ENCODE measurements at places on chromosomes 2 and 18.

GRCh38 chr2:188327518-188328213 lies 36.0 kb downstream of the GULP1 start:
- DNase-seq: no peak

DNA sequence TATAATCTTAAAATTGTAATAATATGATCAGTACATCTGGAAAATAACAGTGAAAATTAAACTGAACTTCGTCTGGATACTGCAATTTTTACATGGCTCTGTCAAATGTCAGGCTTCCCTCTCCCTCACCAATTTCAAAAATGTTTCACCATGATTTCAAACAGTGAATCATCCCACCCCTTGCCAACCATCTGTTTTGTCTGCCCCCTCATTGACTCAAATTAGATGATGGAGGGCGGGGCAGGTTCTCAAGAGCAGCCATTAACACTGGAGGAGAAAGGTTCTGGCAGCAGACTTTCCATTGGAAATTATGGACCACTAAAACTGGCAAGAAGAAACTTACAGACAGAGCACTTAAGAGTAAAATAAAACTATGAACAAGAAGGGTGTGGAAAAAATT lies 1195.7 kb upstream of the ZEB2 start:
- DNase-seq: no peak

DNA sequence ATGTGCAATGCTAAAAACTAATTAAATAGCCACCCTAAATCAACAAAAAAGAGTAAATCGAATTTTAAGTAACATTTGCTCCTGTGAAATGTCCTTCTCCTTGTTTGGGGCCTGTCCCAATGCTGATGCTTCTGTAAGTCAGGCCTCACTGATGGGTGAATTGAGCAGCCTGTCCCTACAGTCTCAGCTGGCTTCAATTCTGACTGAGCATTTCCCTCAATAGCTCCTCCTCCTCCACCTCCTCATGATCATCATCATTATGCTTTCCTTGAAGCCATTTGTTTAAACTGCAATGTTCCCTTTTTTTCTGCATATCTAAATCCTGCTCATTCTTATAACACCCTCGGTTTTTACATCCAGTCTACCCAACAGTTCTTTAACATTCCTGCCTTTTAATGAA lies 137.2 kb upstream of the CELF4 start:
- no peak for DNase-seq

DNA sequence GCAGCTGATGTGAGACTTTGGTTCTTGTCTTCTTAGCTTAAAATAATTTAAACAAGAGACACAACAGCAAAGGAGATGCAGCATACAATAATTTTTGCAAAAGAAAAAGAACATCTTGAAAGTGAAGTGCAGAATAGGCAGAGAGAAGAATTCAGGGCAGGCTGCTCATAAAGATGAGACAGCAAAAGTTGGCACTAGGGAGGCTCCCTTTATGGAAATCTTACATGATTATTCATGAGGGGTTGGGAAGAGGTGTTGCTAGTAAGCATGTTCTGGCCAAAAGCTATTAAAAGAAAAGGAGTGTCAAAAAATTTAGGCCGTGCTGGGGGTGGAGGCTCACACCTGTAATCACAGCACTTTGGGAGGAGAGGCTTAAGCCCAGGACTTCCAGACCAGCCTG lies 4.2 kb upstream of the ALPP start:
- no peak for DNase-seq

DNA sequence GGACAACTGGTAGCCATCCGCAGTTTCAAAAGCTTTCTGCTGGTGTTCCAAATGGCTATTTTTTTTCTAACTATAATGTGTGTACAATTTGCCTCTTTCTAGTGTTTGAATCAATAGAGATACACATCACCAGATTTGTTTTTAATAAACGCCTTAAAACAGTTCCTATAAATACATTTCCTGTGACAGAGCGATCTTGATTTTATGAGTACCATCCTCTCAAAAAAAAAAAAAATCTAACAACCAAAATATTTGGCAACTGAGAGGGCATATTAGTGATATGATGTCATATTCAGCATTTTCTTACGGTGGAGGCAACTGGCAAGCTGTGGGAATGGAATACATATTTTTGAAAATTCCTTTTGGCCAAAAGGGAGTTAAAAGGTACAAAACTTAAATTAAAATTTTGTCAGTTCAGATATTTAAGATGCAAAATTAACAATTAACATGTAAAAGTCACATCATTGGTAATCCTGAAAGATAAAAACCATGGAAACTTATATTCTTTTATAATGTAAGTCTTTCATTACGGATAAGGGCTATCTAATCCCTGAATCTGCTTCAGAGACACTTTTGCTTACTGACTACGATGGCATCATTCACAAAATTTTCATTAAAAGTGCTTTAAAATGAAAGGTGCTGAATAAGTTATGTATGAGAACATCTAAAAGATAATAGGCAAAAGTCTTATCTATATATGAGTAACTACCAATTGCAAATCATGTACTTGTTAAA lies 268.4 kb downstream of the TCF4 start:
- no peak for DNase-seq

DNA sequence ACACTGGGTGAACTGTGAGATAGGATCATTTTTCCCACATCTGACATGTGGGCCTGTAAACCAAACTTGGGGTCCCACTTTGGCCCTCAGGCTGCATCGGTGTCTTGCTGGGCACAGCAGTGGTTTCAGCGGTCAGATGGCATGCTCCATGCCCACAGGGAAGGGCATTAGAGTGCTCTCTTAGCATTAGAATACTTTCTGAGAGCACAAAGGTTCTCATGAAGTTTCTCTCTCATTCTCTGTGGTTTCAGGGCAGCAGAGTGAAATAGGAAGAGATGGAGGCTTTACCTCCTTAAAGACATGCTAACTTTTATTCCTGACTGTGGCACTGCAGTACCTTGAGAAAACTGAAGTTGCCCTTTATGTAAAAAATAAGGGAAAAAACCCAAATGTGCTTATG lies 36.6 kb upstream of the GATA6 start:
- DNase-seq: no peak

DNA sequence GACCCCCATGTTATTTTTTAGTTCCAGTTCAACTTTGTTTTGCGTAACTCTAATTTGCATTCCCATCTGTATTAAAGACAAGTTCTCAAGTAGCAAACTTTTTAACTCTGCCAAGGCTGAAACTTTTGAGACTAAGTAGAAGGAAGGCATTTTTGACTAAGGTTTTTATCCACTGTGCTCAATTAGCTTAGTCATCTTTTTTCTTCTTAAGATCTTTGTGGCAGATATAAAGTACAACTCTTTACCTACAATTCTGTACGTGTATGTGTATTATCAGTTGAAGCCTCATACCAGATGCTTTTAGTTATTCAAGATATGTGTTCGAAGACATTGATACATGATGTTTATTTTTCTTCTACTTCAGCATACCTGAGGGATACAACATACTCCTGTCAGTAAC lies 41.6 kb downstream of the CREB1 start:
- no peak for DNase-seq

GRCh38 chr2:239288951-239289511 lies 111.8 kb downstream of the HDAC4 start:
- DNase-seq: no peak

DNA sequence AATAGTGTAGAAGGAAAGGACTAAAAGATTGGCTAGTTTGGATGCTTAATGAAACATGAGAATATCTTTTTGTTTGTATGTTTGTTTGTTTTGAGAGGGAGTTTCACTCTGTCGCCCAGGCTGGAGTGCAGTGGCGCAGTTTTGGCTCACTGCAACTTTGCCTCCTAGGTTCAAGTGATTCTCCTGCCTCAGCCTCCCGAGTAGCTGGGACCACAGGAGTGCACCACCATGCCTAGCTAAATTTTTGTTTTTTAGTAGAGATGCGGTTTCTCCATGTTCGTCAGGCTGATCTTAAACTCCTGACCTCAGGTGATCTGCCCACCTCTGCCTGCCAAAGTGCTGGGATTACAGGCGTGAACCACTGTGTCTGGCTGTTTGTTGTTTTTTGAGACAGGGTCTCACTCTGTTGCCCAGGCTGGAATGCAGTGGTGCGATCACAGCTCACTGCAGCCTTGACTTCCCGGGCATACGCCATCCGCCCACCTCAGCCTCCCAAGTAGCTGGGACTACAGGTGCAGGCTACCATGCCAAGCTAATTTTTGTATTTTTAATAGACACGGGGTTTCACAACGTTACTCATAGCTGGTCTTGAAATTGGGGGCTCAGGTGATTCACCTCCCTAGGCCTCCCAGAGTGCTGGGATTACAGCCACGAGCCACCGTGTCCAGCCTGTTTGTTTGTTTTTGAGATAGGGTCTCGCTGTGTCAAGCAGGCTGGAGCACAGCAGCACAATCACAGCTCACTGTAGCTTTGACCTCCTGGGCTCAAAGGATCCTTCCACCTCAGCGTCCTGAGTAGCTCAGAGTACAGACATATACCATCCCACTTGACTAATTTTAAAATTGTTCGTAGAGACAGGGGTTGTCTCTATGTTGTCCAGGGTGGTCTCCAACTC lies 209.2 kb downstream of the MYCN start:
- DNase-seq: peak; percentile 60

DNA sequence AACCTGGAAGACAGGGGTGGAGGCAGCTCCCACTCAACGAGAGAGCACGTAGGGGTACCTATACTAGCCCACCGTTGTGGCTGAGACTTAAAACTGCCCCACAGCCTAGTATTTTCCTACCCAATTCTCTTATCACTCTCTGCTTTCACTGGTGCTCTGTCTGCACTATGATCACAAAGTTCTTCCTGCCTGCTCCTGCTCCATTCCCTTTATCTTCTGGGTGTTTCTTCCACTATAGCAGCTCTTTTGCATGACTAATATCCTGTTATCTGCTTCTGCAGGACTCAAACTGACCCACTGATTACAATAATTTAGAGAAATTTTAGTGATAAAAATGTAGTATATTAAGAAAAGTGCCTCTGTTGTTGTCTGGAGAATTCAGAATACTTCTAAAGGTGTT lies 184.8 kb downstream of the LRP1B start:
- no peak for DNase-seq

DNA sequence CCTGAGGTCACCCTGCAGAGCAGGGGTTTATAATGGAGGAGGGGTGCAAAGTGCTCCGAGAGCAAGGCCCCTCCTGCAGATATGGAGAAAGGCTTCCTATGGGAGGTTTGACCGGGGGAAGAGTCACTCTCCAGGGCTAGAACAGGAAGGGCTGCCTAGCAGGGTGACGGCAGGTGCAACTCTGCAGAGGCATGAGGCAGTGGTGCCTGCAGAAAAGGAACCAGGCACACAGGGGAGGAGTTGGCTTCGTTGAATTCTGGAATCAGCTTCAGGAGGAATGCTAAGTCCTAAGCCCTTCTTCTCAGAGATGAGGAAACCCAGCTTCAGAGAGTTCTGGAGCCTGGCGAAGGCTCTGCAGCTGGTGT lies 17.5 kb upstream of the HPCAL1 start:
- no peak for DNase-seq

GRCh38 chr2:20190876-20191713 lies 33.8 kb downstream of the SDC1 start:
- DNase-seq: no peak

DNA sequence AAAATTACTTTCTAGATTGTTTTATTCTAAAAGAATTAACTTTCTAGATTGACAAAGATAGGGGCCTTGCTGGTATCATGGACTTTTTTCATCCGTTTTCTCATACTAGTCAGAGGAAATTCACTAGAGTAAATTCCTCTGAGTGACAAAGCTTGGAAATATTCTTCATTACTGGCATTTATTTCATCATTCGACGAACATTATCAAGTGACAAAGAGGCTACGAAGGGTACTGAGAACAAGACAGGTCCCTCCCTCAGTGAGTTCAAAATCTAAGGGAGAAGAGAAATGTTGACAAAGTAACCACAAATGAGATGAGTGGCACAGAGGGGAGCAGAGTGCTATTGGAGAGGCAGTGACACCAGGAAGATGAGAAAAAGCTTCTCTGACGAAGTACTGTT lies 4.3 kb downstream of the EPG5 start:
- DNase-seq: no peak

- no peak for DNase-seq
These were observed 365.6 kb downstream of the LRRTM4 start for GRCh38 chr2:77156599-77156998.

GRCh38 chr2:101267671-101268656 lies 15.3 kb downstream of the CNOT11 start:
- no peak for DNase-seq

- no peak for DNase-seq
These were observed 387.3 kb downstream of the CLIP4 start for GRCh38 chr2:29502460-29502911.

- DNase-seq: no peak
These were observed 471.4 kb downstream of the CMPK2 start for GRCh38 chr2:6394276-6394675.

- peak; percentile 86 for DNase-seq
These were observed 6.2 kb downstream of the GLI2 start for GRCh38 chr2:120741571-120742561.

GRCh38 chr2:238586931-238587775 lies 160.4 kb downstream of the ASB1 start:
- peak; percentile 83 for DNase-seq

DNA sequence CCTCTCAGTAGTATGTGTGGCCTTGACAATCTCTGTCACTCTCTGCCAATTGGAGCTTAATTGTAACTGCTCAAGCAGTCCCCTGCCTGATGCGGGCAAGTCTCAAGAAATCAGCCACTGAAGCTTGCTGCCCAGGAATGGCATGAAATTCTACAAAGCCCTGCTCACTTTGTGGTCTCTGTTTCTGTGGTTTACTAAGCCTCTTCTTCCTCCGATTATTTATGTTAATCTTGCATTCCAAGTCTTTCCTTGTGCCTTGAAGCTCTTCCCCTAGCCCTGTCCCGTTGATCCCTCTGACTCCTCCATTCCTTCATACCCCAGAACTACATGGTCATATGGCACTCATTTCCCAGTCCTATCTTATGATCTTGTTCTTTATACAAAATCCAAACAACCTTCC lies 489.3 kb upstream of the CHST9 start:
- DNase-seq: no peak

- DNase-seq: peak; percentile 95
These were observed at the start of gene KLHL29 for GRCh38 chr2:23384551-23385343. KLHL29 (plus strand) TSS chr2:23385179; CDS start chr2:23562197, 177,018 bp downstream.

DNA sequence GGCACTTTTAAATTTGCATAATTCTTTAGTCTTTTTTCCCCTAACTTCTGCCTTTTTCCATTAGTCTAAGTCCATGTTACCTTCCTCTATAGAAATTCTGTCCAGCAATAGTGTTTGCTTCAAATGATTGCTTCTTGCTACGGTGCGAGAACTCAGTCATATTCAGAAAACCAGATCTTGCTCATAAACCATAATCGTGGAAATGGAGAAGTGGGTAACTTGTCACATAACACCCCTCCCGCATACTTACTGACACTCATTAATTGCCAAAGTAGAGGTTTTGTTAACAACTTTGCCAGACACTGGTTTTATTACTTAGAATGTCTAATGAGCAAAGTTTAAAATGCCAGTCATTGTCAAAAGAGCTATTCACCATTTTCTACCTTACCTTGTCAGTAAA lies 94.3 kb upstream of the TWSG1 start:
- DNase-seq: no peak

Data from esophagus muscularis mucosa (tissue), 4 donors.